A549 treated with CORT108297 at 1 μM for 4 hours (cell line): ENCODE measurements at places on chromosomes 11 and 22. TPM values are rescaled to one million over a fixed set of nuclear protein-coding genes. Genes with fewer than 3 reads are reported as not detected.

TRIM48 gene
- not detected in 5 replicates for total RNA-seq

SAA4 gene
- not detected in 5 replicates for total RNA-seq

APOA4 gene
- not detected in 5 replicates for total RNA-seq

CD248 gene
- total RNA-seq: not detected in 5 replicates
